ENCODE measurements at places on chromosomes 6 and 20. TPM values are rescaled to one million over a fixed set of nuclear protein-coding genes. Genes with fewer than 3 reads are reported as not detected.

GRCh38 chr6:151690303-151690702, 117.2 kb upstream of the ESR1 start:
- no peak for DNase-seq

DNA sequence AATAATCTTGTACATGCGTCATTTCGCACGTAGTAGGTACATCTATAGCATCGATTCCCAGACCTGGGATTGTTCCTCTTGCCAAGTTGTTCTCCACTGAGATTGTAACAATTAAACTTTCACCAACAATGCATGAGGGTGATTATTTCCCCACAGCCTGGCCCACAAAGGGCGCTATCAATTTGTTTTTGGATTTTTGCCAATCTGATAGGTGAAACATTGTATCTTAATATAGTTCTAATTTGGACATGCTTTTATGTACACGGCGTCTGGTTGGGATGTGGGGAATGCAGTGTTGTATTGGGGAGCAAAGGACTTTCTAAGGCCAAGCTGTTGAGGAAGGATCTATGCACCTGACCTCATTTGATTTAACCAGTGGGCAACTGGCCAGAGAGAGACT, 59.5 kb downstream of the VEGFA start:
- no peak for DNase-seq

The WFDC5 gene
- not detected for total RNA-seq

- no peak for DNase-seq
Measured at GRCh38 chr20:64240243-64241015, 15.1 kb upstream of the PCMTD2 start.

The PRKN gene
- total RNA-seq, result 2.6 TPM

GRCh38 chr6:2852921-2853322, 11.3 kb upstream of the SERPINB1 start:
- DNase-seq, result no peak

The OXT gene
- total RNA-seq, result not detected

The COL11A2 gene
- 7.6 TPM for total RNA-seq

The GLP1R gene
- total RNA-seq, result not detected

DNA sequence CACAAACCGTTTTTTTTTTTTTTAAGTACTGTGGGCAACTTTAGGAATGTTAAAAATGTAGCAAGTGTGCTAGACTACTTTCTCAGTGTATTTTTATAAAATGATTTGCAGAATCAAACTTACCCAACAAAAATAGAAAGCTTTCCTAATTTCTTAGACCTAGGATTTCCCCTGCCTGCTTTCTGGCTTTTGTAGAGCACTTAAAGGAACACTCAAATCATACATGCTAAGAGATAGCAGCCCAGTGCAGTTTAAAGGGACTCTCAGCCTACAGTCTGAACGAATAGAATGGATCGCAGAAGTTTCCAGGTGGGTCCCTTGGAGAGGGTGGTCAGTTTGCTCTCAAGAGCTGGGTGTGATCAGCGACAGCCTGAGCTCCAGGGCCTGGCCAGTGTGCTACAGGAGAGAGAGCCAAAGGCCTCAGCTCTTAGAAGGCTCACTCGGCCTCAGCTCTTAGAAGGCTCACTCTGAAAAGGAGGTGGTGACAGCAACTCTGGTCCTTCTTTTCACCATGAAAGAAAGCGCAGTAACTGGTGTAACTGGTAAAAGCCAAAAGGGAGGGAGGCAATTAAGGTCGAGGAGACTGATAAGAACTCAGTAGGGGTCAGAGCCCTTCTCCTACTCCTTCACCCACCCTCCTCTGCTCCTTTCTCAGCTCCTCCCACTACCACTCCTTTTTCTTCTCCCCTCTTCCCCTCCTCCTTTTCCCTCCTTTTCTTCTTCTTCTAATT, 142.4 kb downstream of the ZFP64 start:
- no peak for DNase-seq

The LCA5 gene
- total RNA-seq, result 2.0 TPM

DNA sequence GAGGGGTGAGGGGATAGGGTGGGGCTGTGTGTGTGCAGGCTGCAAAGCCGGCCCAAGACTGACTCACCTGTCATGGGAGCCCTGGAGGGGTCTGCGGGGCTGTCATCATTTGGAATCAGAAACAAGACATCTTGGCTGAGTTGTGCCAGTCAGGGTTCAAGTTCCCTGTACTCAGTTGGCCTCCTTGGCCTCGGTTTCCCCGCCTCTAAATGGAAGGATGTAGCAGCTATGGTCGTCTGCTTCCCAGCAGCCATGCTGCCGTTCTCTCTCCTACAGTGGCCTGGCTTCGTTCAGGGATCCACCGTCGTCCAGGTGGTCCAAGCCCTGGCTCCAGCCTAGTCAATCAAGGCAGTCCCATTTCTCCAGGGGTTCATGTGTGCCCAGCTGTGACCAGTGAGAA, 83.6 kb upstream of the PMEPA1 start:
- no peak for DNase-seq

The OR2B6 gene
- 0.25 TPM for total RNA-seq

- no peak for DNase-seq
Measured at GRCh38 chr20:62830251-62830650, 13.4 kb downstream of the COL9A3 start.

The SOX4 gene
- 67.0 TPM for total RNA-seq

GRCh38 chr6:97067045-97067444, 142.5 kb downstream of the KLHL32 start:
- DNase-seq, result no peak

GRCh38 chr6:19034986-19035385, 647.8 kb downstream of the RNF144B start:
- DNase-seq, result no peak

The COL21A1 gene
- total RNA-seq, result not detected

The OVOL2 gene
- total RNA-seq, result 0.86 TPM

GRCh38 chr6:42993445-42993844, 9.1 kb downstream of the PPP2R5D start:
- no peak for DNase-seq

DNA sequence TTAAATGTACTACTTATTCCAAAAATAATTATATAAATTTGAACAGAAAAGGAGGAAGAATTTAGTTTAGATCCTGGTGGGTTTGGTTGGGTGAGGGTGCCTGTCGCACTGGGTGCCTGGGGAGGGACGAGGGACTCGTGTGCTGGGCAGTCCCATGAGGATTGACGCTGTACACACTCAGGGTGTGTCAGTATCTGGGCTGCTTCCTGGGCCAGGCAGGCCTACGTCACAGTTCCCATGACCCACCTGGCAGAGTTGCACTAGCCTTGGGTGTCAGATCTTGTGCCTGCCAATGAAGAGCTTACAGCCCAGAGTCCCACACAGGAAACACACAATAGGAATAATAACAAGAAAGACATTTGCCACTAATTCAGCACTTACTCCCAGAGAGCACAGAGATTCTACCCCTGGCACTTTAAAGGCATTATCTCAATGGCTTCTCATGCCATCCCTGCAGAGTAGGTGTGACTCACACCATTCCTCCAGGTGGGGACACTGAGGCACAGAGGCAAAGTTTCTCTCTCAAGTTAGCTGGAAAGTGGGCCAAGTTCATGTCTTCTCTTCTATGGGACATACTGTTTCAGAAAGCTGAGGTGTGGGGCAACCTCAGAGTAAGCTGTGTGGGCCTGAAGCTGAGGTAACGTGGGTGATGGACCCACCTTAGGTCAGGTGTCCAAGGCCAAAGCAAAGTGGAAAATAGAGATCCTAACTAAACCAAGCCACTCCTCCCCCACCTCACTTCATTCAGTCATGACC, 1.3 kb upstream of the SDCBP2 start:
- DNase-seq, result no peak

- DNase-seq, result no peak
Measured at GRCh38 chr20:14538433-14538832, 201.0 kb upstream of the FLRT3 start.

The NOX3 gene
- not detected for total RNA-seq

DNA sequence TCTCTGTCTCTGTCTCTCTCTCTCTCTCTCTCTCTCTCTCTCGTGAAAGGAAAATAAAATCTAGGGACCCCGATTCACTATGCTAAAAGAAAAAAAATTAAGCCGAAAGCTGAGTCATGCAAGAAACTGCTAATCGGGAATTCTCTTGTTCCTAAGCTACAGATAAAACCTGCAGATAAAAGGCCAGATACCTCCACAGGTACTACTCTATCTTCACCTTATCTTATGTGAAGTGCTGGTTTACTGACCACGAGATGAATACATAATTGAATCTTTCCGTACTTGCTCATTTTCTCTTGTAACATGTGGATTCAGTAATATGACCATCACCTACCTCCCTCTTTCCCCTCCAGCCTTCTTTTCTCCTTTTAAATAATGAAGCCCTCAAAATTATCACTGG, 120.5 kb downstream of the RFX6 start:
- no peak for DNase-seq

The LAMA4 gene
- total RNA-seq, result 2.2 TPM

- DNase-seq, result no peak
Measured at GRCh38 chr20:48717680-48718223, 110.0 kb downstream of the PREX1 start.

The RALGAPA2 gene
- total RNA-seq, result 10.8 TPM

DNA sequence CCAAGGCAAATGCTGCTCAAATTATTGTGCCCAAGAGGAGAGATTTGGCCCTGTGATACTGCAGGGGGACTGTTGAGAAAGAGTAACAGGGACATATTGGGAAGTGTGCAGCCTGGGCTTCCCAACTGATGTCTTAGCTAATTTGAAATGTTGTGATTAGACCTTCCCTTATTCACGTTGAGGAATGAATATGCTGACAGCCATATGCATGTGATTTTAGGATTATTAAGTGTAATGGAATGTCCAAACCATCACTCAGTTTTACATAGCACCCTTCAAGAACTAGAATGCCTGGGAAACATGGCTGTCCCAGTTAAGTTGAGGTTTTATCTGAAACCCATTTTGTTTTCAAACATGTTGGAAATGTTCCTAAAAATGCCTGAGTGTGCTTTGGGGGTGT, 81.4 kb downstream of the CARMIL1 start:
- no peak for DNase-seq

The ISM1 gene
- 0.37 TPM for total RNA-seq

GRCh38 chr6:41878246-41878645, 16.9 kb downstream of the USP49 start:
- no peak for DNase-seq

DNA sequence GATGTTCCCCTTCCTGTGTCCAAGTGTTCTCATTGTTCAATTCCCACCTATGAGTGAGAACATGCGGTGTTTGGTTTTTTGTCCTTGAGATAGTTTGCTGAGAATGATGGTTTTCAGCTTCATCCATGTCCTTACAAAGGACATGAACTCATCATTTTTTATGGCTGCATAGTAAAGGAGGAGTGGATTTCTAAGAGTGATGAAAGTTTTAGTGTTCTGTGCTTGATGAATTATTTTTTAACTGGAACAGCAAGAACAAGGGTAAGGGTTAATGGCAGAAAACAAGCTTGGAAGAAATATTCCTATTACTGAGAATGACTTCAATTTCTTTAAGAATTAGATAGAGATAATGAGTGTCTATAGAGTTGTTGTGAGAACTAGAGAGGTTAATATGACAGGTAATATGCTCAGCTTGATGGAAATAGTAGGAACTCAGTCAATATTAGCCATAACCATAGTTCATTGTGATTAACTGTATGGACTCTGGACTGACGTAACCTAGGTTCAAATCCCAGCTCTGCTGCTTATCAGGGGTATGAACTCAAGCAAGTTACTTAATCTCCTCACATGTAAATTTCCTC, 190.0 kb downstream of the RPS12 start:
- DNase-seq, result no peak

- DNase-seq, result no peak
Measured at GRCh38 chr6:86142326-86142725, 499.6 kb upstream of the SYNCRIP start.

DNA sequence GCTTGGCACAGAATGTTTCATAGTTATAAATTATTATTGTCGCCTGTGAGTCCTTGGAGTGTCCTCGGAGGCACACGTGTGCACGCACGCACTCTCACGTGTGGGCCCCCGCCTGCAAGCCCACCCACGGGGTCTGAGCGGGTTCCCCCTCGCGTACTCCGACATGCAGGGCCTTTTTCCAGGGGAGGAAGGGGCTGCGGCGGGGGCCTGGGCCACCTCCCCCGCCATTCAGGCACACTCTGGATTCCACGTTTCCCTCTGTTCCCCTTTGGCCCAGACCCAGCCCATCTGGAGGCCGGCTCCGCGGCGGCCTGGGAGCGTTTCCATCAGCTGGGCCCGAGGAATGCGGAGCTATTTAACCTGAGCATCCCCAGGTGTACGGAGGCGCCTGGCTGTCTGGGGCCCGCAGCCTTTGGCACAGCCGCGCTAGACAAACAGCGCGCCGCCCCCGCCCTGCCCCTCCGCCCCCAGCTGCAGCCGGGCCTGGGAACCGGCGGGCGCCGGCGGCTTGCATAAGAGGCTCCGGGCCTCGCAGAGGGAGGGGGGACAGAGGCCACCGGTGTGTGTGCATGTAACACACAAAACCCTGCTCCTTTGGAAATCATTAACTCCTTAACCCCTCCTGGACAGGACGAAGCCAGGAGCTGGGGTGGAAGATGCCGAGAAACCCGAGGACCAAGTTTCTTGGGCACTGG, 3.3 kb downstream of the ID1 start:
- peak; percentile 91 for DNase-seq

The TTI1 gene
- total RNA-seq, result 26.9 TPM

- no peak for DNase-seq
Measured at GRCh38 chr20:16106191-16106849, 466.9 kb downstream of the KIF16B start.

DNA sequence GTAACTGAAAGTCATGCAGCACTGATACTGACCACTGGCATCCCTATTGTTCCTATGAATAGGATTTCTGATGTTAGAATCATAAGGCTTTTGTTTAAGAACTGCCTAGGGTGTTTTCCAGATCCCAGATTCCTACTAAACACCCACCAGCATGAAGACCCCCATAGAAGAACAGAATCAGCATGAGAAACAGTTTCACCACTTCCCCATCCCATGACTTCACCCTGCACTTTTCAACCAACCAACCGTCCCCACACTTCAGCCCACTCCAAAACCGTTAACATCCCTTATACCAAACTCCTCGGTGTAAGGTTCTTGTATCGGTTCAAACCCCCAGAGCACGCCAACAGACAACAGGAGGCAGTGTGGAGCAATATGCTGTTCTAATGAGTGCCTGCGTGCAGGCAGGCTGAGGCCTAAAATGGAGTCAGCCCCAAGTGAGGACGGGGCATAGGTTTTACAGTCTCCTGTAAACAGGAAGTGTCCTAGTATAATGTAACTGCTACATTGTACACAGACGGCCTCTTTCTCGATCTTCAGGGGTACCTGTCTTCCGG, 11.4 kb upstream of the SSTR4 start:
- no peak for DNase-seq

DNA sequence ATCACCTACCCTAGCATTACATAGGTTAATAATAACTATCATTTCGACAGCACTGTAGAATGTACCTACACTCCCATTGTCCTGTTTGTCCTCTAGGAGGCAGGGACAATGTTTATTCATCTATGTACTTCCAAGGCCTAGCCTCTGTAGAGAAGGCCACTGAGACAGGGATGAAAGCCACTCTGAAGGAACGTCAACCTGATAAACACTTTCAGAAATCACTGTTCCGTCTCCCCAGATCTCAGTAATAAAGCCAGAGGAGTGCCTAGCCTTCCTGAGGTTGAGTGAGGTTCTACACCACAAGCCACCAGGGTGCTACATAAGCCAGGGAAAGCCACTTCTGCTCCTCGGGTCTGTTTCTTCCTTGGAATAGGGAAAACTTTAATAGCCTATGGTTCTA, 44.8 kb downstream of the POPDC3 start:
- DNase-seq, result no peak

GRCh38 chr6:1163501-1163900, 148.4 kb upstream of the FOXQ1 start:
- no peak for DNase-seq

- DNase-seq, result no peak
Measured at GRCh38 chr6:15607603-15608002, 55.2 kb downstream of the DTNBP1 start.

- DNase-seq, result no peak
Measured at GRCh38 chr6:159979136-159979874, 10.4 kb downstream of the IGF2R start.
